ENCODE measurements at places on chromosomes 4 and X.

- no peak for DNase-seq
Observed at GRCh38 chr4:26334366-26334765, 13.6 kb downstream of the RBPJ start.

- DNase-seq, result no peak
Observed at GRCh38 chr4:129342819-129343408, 247.0 kb downstream of the C4orf33 start.

GRCh38 chr4:187204389-187204918, 480.8 kb upstream of the FAT1 start:
- no peak for DNase-seq

DNA sequence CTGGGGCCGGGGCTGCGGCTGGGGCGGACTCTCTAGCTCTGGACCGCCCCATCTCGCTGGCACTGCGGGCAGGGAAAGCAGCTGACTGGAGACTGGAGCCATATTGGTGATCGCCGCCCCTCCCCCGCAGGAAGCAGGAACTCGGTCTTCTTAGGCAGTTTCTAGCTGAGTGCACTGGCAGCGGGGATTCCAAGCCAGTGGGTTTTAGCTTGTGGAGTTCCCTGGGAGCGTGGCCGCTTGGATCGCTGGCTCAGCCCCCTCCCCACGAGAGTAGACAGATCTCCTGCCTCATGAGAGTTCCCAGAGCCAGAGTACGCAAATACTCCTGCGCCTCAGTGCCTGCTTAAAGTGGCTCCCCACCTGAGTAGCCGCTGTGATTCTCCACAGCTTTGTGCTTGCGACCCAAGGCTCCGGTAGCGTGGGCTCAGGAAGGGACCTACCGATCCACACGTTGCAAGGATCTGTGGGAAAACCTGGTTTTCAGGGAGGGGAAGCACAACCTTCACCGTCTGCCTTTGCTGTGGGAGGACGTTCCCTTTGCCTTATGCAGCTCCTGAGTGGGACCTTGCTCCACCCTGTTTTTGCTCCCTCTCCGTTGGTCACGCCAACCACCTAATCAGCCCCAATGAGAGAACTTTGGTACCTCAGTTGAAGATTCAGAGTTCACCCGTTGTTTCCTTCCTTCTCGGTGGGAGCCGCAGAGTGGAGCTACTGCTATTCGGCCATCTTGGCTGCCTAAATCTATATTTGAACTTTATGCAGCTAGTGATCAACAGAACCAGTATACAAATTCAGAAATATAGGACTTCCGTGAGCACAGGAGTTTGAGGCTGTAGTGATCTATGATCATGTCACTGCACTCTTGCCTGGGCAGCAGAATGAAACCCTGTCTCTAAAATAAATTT, 803.9 kb upstream of the PCDH10 start:
- DNase-seq, result no peak

DNA sequence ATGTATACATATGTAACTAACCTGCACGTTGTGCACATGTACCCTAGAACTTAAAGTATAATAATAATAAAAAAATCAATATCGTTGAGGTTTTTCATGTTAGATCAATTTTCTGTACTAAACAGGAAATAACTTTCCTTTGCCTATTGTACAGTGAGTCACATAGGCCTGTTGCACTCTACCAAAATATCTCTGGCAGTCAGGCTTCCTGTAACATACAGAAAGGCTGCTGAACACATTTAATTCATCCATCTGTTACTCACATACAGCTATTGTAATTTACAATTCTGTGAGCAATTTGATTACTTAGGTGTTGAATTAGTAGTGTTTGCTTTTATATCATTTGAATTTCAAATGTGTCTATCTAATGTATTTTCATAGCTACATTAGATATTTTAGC, 427.8 kb downstream of the TMA16 start:
- no peak for DNase-seq

- DNase-seq, result no peak
Observed at GRCh38 chr4:48329193-48329592, 12.1 kb upstream of the SLAIN2 start.

DNA sequence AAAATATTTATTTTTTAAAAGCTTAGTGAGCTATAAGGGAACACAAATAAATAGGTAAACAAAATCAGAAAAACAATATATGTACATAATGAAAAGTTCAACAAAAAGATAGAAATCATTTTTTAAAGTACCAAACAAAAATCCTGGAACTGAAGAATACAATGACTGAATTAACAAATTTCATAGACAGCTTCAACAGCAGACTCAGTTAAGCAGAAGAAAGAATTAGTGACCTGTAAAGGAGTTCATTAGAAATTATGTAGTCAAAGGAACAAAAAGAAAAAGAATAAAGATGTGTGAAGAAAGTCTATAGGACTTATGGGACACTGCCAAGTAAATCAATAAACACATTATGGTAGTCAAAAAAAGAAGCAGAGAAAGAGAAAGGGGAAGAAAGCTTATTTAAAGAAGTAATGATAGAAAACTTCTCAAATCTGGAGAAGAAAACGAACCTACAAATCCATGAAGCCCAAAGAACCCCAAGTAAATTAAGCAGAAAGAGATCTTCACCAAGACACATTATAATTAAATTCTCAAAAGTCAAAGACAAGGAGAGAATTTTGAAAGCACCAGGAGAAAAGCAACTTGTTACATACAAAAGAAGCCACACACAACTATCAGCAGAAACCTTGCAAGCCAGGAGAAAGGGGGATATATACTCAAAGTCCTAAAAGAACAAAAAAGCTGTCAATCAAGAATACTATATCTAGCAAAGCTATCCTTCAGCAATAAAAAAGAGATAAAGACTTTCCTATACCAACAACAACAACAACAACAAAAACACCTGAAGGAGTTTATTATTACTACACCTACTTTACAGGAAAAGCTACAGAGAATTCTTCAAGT, 338.9 kb downstream of the PTTG2 start:
- DNase-seq, result no peak

- DNase-seq, result no peak
Observed at GRCh38 chrX:146604196-146604595, 205.4 kb upstream of the CXorf51B start.

GRCh38 chr4:134499074-134499473, 297.5 kb upstream of the PABPC4L start:
- no peak for DNase-seq

DNA sequence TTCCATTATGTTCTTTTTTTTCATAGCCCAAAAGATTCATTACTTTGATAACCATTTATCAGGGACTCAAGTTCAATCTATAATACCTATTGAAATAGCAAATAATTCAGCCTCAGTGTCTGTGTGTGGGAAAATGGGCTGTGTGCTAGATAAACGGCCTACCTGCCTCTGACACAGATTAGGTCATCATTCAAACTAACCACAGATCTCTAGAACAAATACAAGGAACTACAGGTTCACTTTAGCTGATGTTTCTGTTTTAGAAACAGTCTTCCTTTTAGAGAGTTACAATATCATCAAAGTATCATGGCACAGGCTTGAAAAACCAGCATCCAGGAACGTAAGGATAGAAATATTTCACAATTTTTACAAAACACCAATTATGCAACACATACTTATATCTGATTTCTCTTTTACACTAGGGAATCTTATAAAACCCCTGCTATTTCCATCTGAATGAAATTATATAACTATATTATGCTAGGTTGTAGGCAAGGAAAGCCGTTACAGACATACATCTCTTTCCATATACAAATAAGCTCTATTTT, 56.6 kb upstream of the MAB21L2 start:
- no peak for DNase-seq

- no peak for DNase-seq
Observed at GRCh38 chrX:12790885-12791256, 341 bp upstream of the PRPS2 start.

DNA sequence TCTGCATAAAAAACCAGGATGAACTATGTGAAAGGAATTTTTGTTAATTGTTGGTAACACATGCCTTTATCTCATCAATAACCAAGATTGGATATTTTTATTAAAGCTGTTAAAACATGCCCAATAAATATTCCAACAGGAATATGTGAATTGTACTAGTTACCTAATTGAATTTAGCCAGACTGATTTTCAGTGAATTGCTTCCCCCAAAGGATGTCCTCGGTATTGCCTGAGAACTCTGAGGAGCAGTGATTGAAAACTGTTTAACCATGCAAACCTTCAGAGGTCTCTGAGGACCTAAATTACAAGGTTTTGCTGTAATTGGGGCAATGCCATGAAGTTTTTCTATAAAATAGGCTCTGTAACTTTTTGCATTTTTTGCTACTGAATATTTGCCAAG, 66.6 kb downstream of the BLTP1 start:
- DNase-seq, result no peak

- DNase-seq, result no peak
Observed at GRCh38 chrX:69065451-69065850, 99.8 kb downstream of the PJA1 start.

DNA sequence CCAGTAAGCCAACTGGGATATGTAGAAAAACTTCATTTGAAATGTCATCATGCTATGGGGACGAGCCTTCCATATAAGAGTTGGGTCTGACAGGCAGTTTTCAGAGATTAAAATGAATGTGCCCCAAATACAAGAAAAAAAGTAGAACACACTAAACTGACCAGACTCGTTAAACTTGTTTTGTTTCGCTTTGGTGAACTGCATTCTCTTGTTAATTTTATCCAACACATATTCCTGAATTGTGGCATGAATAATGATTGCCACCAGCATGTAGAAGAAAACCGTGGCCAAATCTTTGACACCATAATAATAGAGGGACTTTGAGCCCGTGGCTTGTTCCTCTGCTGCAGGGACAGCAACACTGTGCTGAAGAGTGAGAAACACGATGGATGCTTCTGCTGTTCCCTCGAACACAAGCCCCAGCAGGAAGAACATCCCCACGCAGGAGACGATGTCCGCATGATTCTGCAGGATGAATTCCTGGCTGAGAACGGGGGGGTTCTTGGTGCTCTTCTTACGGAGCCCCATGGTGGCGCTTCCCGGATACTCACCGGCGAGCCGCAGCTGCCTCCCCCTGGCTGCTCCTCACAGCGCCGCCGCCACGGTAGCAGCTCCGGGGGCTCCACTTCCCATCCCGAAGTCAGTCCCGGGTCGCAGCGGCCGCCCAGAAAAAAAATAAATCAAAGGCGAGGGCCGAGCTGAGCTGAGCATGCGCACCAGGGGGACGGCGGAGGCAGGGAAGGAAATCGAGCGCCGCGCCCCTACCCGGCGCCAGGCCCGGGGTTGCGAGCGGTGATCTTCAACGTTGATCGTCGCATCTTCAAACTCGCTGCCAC, at the start of gene TRAM1L1:
Gene TRAM1L1, minus strand, starts transcription at position 711 of the 836 bp plus-strand sequence. Its CDS starts 183 bp downstream, at position 528.
- peak; percentile 27 for DNase-seq

DNA sequence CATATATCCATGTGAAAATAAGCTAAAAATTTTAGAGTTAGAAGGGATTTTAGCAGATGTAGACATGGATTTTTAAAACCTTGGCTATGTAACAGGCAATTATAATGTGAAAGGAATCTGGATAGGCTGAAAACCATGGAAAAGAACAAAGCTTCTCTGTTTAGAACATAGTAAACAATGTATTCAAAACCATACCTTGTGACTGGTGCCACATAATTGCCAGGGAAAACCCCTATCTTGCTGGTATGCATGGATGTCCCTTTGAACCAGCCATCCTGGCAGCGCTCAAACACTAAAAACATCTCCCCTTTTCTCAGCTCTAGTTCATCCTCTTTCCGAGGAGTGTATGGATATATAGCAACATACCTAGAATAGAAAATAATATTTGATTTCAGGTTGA, 110.6 kb upstream of the CBR4 start:
- no peak for DNase-seq

DNA sequence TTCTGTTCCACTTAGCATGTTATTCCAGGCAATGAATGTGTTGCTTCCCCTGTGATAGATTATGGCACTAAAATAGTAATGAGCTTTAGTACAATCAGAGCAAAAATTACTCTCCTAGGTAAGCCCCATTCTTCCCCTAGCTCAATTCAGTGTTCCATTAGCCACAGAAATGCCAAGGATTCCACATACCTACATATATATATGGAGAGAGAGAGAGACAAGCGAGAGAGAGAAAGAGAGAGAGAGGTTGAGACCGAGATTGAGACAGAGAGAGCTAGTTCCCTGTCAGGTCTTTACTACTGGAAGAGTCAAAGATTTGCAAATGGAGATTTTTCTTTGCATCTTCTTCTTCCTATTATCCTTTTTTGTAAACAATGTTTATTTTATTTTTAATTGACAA, 8.7 kb downstream of the LIMCH1 start:
- DNase-seq, result no peak

- DNase-seq, result no peak
Observed at GRCh38 chr4:176258135-176258534, 10.9 kb downstream of the ASB5 start.

GRCh38 chr4:56971383-56971782, 6.0 kb downstream of the NOA1 start:
- no peak for DNase-seq

DNA sequence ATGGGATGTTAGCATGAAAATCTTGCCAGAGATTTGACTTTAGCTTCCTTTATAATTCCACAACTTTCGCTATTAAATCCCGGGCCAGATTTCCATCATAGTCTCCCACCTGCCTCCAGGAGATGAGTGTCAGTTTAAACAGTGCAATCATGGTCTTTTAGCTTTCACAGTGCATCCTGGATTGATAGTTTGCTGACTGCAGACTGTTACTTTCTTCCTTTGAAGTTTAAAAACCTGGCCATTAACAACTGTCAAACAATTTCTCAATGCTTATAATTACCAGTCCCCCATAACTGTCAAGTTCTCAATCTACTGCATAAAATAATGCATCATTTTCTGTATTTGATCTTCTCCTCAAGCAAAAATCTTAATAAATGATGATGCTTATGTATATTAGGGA, 108.4 kb upstream of the FSTL5 start:
- DNase-seq, result no peak

DNA sequence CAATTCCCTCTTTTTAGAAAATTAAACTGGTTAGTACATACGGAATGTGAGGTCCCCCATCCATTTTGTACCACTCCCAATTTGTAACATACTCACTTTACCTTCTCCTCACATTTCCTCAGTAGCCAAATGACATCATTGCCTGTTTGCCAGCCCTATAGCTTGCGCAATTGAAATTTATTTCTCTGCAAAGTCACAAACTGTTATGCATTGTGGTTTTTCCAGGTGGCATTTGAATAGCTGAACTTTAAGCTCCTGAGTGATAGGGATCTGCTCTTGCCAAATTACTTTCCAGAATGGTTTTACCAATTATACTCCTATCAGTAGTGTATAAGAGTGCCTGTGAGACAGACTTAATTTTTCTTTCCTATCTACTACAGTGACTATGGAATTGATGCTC, 7.7 kb downstream of the COL4A5 start:
- no peak for DNase-seq

DNA sequence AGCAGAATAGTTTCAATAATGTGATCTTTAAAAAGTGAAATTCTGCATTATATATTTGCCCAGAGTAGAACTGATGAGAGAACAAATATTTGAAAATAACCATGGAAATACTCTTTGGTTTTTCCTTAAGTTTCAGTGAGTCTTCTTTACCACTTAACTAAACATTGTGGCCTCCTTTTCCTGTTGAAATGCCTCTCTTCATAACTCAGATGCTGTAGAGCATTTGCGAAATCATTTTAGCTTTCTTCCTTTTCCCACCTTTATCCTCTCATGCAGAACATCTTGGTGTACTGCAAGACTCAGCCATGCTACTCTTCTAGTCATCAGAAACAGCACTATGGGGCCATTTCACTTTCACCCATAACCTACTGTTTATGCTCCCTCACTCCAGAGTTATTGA, 48.2 kb downstream of the CASK start:
- no peak for DNase-seq

Measured in NCI-H1436 (cell line).